ENCODE measurements at places on chromosomes 1 and 21. TPM values are rescaled to one million over a fixed set of nuclear protein-coding genes. Genes with fewer than 3 reads are reported as not detected.
A peak's percentile ranks its signal among the peaks of the same experiment; 100 is the strongest.

DNA sequence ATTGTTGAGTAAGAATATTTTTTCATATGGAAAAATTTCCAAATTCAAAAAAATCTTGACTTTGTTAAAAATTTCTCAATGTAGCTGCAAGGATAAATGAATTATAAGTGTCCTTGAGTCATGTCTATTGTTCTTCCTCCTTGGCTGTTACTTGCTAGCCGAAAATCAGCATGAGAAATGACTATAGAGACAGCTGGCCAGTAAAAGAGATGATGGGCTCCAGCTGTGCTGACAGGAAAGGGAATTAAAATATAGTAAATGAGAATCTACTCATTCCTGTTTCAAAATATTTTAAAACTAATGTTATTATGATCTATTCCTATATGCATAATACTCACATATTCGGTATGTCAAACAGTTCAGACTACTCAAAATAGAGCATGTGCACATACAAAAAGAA lies 1292.6 kb downstream of the BRINP3 start:
- no peak for DNase-seq

GRCh38 chr1:158563853-158564252 lies 6.5 kb downstream of the OR6P1 start:
- no peak for DNase-seq

DNA sequence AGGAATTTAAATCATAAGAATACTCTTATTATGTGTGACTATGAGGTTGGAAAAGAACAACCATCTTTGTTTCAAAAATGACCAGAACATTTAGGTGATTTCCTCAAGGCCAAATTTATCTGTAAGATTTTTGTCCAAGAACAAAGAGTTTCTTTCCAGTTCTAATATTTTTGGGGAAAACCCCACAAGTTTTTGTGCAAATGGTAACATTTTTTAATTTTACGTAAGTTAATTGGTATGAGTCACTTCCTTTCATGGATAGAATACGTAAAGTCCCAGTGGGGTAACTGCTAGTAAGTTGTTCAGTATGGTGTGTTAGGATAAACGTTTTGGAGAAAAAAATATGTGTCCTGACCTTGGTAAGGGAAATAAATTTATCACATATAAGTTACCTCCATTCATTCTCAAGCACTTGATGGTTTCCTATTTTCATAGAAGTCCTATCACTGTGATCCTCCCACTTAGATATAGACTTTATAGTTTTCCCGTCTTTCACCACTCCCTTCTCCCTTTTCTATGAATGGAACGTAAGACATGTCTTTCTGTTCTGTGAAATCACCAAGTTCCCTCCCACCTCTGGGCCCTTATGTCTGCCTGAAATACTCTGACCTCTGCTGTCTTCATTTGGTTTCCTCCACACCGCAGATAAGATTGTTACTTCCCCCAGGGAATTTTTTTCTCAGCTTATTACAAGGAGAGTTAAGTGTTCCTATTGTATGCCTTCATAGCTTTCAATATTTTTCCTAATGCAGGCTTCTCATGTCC lies 34.9 kb upstream of the TSNAX start:
- no peak for DNase-seq

GRCh38 chr1:226939438-226940028 lies 561 bp upstream of the COQ8A start:
- DNase-seq, result no peak

- no peak for DNase-seq
Observed at GRCh38 chr1:228434689-228435088, 18.0 kb upstream of the TRIM17 start.

- peak; percentile 57 for DNase-seq
Observed at GRCh38 chr1:20640183-20640597, 6.9 kb downstream of the PINK1 start.

Gene LRRC7
- 0.09 TPM for total RNA-seq

All from mesothelial cell of epicardium (in vitro differentiated cells).